ENCODE measurements at places on chromosomes 5 and 9.

- no peak for DNase-seq
Measured at GRCh38 chr9:101027236-101027635, 1.3 kb upstream of the PLPPR1 start.

GRCh38 chr9:125262294-125262991 lies 817 bp downstream of the GAPVD1 start:
- no peak for DNase-seq

DNA sequence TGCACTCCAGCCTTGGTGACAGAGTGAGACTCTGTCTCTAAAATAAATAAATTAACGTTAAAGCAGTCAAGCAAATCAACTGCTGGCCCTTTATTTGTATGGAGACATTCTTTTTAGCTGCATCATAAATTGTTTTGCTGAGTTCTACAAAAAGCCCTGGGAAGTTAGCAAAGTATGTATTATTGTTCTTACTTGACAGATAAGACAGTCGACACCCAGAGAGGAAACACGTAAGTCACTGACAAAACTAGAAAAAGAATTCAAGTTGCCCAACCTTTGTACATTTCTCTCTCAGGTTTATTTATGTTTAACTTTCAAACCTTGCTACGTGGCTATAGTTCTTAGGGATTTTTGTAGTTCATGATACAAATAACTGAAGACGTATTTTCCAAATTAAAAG lies 40.4 kb upstream of the MACIR start:
- no peak for DNase-seq

- DNase-seq = no peak
Measured at GRCh38 chr9:112050544-112051475, 124.3 kb downstream of the SUSD1 start.

DNA sequence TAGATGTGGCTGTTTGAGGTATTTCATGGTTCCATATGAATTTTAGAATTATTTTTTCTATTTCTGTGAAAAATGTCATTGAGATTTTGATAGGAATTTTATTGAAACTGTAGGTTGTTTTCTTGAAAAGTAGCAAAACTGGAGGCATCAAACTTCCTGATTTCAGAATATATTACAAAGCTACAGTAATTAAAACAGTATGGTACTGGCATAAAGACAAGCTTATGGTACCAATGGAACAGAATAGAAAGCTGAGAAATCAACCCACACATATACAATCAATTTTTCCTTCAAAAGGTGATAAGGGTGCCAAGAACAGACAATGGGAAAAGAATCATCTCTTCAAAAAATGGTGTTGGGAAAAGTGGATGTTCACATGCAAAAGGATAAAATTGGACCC lies 197.7 kb upstream of the DAP start:
- DNase-seq = no peak

GRCh38 chr5:130151239-130151638 lies 247.0 kb downstream of the CHSY3 start:
- DNase-seq = no peak

DNA sequence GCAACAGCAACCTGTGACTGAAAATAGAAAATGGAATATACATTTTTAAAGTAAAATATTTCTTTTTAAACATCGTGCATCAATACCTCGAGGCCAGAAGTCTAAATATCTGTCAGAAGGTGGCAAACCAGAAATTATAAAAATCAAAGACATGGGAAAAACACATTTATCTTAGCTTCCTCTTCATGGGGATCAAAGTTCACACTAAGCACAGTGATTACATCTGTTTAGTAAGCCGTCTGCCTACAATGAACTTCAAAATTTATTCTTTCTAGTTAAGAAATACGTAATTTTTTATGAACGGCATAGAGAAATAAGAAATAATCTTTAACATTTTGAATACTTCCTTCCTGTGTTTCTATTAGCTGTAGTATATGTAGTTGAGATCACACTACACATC lies 17.9 kb upstream of the SV2C start:
- no peak for DNase-seq

DNA sequence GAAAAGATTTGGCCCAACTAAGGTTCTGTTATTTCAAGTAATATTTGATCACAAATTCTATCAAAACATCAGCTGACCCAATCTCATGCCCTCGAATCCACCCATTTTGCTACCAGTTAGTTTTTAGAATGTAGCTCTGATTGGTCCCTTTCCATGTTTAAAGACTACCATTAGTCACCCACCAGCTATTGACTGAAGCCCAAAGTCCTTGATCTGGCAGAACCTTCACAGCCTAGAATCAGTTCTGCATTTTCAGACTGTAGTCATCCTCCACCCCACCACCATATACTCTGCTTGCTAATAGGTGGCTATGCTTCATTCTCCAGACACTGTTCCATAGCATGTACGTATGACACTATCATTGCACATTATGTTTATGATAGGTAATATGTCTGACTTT lies 182.2 kb upstream of the TARS1 start:
- DNase-seq = no peak

GRCh38 chr5:133968204-133968980 lies at the start of gene C5orf15:
Gene C5orf15 (minus strand): TSS chr5:133968625. CDS start chr5:133968584, 41 bp downstream.
- DNase-seq = peak; percentile 90

- no peak for DNase-seq
Measured at GRCh38 chr5:132747616-132748440, 602 bp downstream of the CCNI2 start.

- DNase-seq = no peak
Measured at GRCh38 chr5:59485629-59486439, 407.7 kb downstream of the PDE4D start.
